Sigmoid colon (tissue), 7 donors: ENCODE measurements at places on chromosomes 2 and 18. TPM values are rescaled to one million over a fixed set of nuclear protein-coding genes. Genes with fewer than 3 reads are reported as not detected.

The ZSWIM2 gene
- total RNA-seq, result not detected

The GALNT13 gene
- total RNA-seq, result 2.5 TPM

The TBR1 gene
- not detected for total RNA-seq

The ASPRV1 gene
- 1.1 TPM for total RNA-seq

The DCDC2C gene
- not detected for total RNA-seq

The TMEM247 gene
- total RNA-seq, result not detected

The C2orf66 gene
- not detected for total RNA-seq

The PTH2R gene
- total RNA-seq, result not detected

The COLEC11 gene
- total RNA-seq, result 3.3 TPM

The ROCK2 gene
- 43.5 TPM for total RNA-seq

The SLC9A2 gene
- total RNA-seq, result not detected

The DUSP2 gene
- total RNA-seq, result 6.7 TPM

The SOX11 gene
- total RNA-seq, result 3.1 TPM

The IL1B gene
- 0.55 TPM for total RNA-seq

The SNRNP27 gene
- total RNA-seq, result 58.7 TPM
